ENCODE measurements at places on chromosomes 5 and 9.

GRCh38 chr5:26812714-26813113 is 225.7 kb downstream of the CDH9 start:
- DNase-seq = no peak

DNA sequence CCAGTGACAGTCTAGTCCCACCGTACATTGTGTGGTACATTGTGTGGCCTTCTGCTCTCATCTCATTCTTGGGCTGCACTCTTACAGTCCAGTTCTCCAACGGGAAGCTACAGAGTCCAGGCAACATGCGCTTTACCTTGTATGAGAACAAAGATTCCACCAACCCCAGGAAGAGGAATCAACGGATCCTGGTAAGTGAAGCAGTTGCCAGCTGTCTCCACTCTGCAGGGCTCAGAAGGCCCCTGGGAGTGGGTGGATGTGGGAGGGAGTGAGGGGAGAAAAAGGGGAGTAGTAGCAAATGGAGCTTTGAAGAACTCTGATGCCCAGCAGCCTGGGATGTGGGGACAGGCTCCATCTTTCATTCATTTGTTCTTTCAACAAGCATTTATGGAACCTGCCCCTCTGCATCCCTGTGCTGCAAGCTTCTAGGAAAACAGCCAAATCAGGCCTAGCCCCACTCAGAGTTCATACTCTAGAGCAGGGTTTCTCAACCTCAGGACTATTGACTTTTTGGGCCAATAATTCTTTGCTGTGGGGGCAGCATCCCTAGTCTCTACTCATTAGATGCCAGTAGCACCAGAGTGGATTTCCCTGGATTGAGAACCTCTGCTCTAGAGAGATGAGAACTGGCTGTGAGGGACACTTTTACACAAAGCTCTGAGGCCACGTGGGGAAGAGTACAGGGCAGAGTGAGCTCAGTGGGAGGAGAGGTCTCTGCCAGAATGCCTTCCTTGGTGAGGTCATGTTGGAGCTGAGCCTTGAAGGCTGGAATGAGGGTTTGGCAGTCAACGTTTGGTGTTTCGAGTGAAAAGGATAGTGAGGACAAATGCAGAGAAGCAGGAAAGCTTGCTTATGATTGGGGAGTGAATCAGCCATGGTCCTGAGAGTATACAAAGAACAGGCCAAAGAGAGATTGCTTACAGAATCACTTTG is 1.1 kb downstream of the POLR1E start:
- no peak for DNase-seq

DNA sequence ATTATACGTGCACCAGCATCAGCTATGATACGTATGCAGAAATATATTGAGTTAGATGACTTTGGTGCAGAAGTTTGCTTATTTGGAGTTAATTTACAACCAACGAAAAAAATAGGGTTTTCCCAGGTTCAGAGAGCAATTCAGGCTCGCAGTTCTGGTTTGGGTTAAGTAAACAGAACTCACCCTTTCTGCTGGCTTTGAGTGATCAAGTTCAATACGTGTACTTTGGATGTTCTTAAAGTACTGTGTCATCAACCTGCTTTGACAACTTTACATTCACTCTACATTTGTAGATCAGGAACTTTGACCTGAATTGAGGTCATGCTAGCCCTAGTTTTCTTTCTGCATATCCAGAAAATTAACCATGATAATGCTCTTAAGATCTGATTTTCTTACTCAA is 40.7 kb downstream of the ACOT12 start:
- no peak for DNase-seq

- DNase-seq = no peak
These were observed 381.5 kb upstream of the KLF4 start for GRCh38 chr9:107870927-107871680.

GRCh38 chr5:130436430-130436829 is 532.2 kb downstream of the CHSY3 start:
- no peak for DNase-seq

All from CD4-positive, alpha-beta memory T cell (primary cell).